ENCODE measurements at places on chromosomes 2 and 18.

GRCh38 chr2:167599219-167599618 is 648.2 kb downstream of the STK39 start:
- no peak for DNase-seq

GRCh38 chr2:217920879-217921603 is 81.8 kb downstream of the TNS1 start:
- no peak for DNase-seq

- DNase-seq, result peak; percentile 30
Measured at GRCh38 chr2:215808996-215809395, 204.4 kb downstream of the MREG start.

DNA sequence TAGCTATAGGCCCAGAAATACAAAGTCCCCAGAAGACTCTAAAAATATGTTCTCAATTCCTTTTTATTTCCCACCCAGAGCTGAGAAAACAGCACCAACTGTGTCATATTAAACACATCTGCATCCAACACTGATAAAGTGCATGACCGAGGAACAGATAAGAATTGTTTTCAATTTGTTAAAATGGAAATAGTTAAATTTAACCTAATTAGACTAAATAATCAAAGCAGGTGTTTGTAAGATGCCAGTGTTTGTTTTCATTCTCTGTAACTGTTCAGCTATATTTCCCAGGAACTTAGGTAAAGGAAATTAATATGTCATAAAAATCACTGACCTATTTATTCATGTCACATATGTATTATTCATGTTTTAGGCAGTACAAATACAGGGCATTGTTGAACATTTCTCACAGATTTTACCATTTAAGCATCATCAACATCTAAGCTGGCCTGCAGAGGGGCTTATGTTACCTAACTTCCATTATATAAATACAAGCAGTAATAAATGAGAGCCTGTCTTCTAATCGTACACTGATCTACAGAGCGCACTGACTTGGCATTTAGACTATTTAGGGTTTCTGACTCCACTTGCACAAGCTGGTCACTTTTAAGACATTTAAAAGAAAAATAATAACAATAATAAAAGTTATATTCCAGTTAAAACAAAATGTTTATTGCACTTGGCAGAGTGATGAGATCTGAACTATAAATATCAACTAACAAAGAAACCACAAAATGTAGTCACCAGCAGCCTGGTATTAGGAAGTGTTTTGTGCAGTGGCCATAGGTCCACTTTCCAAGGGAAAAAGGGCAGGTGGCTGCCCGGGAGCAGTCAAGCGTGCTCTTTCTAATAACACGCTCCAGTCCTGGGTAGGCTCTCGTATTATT is 86.6 kb upstream of the ZFP36L2 start:
- DNase-seq, result peak; percentile 68

- peak; percentile 55 for DNase-seq
Measured at GRCh38 chr2:105328281-105329196, 996 bp downstream of the TGFBRAP1 start.

DNA sequence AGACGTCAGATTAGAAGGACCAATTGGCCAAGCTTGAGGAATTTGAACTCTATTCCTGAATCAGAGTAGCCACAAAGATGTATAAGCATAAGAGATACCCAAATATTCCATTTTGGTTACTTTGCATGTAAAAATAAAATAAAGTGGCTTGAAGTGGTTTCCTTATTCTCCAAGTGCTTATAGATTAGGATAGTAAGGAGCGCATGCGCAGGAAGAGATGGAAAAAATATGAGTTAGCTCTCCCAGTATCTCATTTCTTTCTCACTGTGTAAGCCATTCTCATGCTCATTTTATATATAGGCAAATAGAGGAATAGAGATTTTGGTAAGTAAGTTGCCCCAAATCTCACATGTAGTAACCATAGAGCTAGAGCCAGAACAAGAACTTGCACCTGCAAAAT is 241.3 kb downstream of the SETBP1 start:
- DNase-seq, result no peak

GRCh38 chr2:197205585-197206215 is 104.9 kb downstream of the ANKRD44 start:
- DNase-seq, result no peak

- no peak for DNase-seq
Measured at GRCh38 chr2:64982311-64982857, 6.8 kb upstream of the SLC1A4 start.

GRCh38 chr2:25854613-25855012 is 23.7 kb downstream of the ASXL2 start:
- DNase-seq, result no peak

DNA sequence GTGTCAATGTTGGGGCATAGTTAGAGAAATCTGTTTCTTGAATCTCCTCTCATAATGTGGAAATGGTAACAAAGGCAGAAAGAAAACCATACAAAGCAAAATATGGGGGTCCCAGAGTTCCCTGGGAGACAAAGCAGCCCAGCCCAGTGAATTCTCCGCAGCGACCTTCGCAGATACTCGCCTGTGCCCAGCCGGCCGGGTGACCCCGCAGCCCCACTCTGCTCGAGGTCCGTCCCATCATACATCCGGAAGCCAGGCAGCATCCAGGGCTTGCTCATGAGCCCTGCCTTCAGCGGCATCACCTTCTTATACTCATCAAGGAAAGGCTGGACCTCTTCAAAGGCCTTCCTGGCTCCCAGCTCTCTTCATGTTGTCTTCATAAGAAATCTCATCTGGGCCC is 774.8 kb upstream of the ID2 start:
- DNase-seq, result no peak

DNA sequence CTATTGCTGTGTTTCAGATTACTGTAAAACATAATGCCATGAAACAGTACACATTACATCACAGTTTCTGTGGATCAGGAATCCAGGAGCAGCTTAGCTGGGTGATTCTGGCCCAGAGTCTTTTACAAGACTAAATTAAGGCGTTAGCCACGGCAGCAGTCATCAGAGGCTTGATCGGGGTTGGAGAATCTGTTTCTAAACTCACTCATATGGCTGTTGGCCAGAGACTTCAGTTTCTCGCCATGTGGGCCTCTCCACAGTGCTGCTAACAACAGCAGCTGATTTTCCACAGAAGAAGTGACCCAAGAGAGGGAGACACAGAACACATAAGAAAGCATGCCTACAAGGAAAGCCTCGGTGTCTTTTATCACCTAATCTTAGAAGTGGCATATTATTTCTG is 89.2 kb upstream of the MYO3B start:
- DNase-seq, result no peak

- no peak for DNase-seq
Measured at GRCh38 chr2:66813525-66813924, 378.6 kb downstream of the MEIS1 start.
